ENCODE measurements at places on chromosomes 1 and 21.

- DNase-seq = no peak
Measured at GRCh38 chr21:30126576-30126975, 40.0 kb downstream of the CLDN17 start.

- DNase-seq = no peak
Measured at GRCh38 chr1:145843031-145843430, 2.4 kb upstream of the NUDT17 start.

GRCh38 chr1:93723110-93723509 is 41.5 kb upstream of the BCAR3 start:
- no peak for DNase-seq

- DNase-seq = no peak
Measured at GRCh38 chr1:90407737-90408136, 309.4 kb downstream of the BARHL2 start.

GRCh38 chr1:1937061-1937460 is 18.0 kb upstream of the TMEM52 start:
- no peak for DNase-seq

GRCh38 chr1:243939167-243939848 is 89.3 kb upstream of the AKT3 start:
- no peak for DNase-seq

- peak; percentile 41 for DNase-seq
Measured at GRCh38 chr1:21490774-21491487, 18.3 kb upstream of the ALPL start.

DNA sequence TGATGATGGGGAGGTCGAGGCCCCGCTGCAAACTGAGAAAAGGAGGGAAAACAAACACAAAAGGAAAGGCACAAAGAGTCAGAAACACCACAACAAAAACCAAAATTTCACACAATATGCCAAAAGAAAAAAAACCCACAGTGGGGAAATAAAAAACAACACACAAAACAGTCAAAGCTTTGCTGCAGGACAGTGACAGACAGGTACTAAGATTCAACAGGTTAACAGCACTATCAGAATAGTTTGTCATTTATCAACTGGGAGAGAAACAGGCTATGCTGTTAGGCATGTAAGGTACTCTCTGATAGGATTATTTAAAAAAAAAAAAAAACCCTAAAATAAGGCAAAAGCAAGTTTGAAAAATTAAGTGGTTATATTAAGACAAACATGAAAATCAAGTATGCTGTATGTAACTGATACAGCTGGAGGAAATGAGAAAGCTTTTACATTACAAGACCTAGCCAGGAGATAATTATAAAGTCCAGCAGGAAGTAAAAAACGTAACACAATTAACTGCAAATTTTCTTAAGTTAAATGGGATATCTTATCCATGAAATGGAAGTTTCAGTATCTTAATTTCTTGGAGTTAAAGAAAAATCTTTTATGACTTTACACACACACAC is 179.0 kb downstream of the EIF4G3 start:
- DNase-seq = no peak

DNA sequence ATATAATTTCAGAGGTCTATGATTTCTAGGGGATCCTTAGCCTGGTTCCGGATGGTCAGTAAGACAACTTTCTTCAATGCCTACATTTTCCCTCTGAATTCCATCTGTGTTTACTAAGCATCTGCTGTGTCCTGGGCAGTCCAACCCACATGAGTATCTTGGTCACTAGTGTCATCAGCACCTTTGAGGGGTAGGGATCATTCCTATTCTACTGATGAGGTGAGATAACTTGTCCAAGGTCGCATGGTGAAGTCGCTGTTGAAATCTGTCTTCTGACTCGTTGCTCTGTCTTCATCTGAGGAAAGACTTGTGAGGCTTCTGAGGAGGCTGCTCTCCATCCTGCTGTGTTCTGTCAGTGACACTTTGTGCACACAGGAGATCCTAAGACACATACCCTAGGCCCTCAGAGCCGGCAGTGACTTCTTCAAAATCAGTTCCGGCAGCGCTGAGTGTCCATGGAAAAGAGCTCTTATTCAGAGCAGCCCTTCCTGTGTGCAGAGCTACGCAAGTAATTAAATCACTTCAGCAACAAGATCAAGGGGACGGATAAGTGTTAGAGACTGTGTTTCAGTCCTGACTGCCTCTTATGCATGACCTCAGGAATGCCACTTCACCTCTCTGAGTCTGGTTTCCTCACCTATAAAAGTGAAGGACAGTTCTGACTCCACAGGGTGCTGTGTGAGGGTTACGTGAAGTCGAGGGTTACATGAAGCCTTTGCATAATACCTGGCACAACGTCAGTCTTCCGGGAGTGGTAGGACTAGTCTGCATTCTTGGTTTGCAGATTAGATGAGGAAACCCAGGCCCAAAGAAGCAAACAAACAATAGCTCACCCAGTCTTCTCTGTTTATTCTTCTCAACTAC is 28.4 kb downstream of the AK2 start:
- DNase-seq = no peak

DNA sequence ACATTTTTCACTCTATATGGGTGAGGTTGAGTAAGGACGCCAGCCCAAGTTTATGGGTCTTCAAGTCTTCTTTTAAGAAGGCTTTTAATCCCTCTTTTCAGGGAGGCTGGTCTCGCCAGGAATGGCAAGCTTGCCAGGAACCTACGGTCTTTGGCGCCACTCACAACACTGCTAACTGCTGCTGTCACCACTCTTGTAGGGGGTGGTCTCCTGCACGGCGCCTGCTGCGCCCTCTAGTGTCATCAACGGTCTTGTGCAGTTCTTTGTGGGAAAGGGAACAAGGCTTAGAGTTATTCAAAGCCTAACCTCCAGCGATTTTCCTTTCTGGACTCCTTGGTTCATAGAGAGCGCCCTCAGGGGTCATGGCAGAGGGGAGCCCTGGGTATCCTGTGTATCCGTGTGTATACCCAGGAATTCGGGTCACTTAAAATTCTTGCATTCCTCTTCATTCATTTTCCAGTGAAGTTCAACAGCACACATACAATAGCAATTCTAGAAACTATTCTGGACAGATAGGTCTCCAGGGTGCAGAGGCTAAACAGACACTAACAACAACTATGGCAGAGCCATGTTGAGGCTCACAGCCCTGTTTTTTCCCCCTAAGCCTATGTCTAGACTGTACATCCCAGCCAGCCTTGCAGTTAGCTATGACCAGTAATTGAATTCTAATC is 392.8 kb upstream of the CAMK1G start:
- peak; percentile 15 for DNase-seq

GRCh38 chr1:170872663-170873062 is 62.7 kb upstream of the MROH9 start:
- no peak for DNase-seq

- DNase-seq = no peak
Measured at GRCh38 chr1:177780096-177780700, 189.7 kb downstream of the SEC16B start.

- no peak for DNase-seq
Measured at GRCh38 chr1:205942631-205943159, 561 bp downstream of the SLC26A9 start.

- DNase-seq = no peak
Measured at GRCh38 chr1:203410182-203410900, 59.4 kb upstream of the FMOD start.

GRCh38 chr1:2046174-2046917 is 3.9 kb upstream of the PRKCZ start:
- DNase-seq = peak; percentile 81

DNA sequence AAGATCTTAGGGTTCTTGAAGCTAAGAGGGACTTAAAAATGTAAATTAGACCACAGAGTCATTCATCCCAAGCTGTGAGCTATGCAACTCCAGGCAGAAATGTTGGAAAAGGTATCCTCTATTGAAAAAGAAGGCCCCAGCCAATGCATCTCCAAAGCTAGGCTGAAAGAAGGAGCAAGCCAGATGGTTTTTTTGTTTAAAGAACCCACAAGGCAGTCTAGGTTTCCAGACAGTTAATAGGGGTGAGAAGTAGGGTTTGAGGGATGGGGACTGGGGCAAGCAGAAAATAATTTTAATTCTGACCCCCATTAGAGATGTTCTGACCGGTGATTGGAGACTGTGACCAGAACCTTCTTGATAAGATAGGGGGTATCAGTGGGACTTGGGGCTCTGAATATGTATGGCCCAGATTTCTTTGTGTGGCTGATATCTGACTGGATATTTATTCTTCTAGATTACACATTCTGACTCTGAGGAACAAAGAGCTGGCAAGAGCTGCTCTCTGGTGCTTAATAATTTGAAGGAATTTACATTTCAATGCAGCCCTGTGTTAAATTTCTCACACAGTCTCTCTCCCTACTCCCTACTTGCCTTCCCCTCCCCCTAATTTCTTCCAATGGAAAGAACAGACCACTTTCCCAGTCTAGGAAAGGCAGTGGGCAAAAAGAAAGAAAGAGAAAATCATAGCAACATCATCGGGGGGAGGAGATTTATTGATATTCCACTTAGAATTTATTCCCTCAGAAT is 104.9 kb downstream of the NUF2 start:
- no peak for DNase-seq

DNA sequence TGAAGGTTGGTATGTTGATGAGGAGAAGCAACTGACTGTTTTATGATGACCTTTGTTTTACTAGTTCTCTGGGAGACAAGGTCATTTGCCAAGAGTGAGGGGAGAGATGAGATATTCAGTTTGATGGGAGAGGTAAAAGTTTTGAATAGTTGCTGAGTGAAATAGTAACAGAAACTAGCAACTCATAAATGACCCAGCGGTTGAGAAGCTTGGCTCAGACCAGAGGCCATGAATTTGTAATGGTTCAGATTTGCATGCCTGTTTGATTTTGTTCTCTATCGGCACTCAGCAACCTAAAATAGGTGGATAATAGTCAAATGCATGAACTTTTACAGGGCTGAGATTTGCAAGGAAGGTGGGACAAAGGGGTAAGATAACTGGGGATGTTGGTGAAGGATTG is 6.6 kb downstream of the CCDC30 start:
- DNase-seq = no peak

DNA sequence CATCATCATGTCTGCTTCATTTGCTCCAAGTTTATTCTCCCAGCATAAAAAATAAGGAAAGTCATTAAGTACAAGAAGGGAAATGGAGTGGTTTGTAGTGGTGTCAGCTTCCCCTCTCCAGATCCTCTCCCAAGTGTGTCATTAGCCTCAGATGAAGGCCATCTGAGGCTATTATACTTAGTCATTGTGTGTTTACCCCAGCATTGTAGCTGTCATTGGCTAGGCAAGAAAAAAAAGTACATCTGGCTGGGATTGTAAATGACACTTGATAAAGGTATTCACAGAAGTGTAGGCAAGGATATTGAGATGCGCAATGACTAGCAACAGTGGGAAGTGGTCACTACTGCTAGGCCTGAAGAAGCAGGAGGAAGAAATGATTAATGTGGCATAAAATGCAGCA is 316.9 kb upstream of the SGIP1 start:
- no peak for DNase-seq

- no peak for DNase-seq
Measured at GRCh38 chr21:38424305-38425019, 73.8 kb downstream of the ERG start.

DNA sequence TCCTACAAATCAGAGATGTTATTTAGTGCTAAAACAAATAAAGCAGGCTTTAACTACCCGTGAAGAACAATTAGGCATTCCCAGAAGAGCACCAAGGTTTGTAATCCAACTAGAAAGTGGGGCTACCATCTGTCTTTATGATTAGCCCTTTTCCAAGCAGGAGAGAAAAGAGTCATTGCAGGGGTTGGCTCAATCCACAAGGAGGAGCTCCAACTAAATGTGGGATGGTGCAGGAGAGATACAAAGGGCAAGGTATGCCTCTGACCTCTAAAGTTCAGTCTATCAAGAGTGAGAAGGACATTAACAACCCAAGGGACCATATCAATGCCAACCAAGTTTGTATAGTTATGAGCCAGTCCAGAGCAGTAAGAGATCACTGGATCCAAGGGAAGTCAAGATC is 382.7 kb upstream of the DUSP10 start:
- DNase-seq = no peak

Measured in stimulated activated naive CD8-positive, alpha-beta T cell treated with anti-CD3 and anti-CD28 coated beads, Interleukin-15, Interleukin-2, amounts not matched to agents 100 U/mL and 50 U/mL, for 24 hours (primary cell).